Endothelial cell (in vitro differentiated cells): ENCODE measurements at places on chromosomes 5 and 9.

DNA sequence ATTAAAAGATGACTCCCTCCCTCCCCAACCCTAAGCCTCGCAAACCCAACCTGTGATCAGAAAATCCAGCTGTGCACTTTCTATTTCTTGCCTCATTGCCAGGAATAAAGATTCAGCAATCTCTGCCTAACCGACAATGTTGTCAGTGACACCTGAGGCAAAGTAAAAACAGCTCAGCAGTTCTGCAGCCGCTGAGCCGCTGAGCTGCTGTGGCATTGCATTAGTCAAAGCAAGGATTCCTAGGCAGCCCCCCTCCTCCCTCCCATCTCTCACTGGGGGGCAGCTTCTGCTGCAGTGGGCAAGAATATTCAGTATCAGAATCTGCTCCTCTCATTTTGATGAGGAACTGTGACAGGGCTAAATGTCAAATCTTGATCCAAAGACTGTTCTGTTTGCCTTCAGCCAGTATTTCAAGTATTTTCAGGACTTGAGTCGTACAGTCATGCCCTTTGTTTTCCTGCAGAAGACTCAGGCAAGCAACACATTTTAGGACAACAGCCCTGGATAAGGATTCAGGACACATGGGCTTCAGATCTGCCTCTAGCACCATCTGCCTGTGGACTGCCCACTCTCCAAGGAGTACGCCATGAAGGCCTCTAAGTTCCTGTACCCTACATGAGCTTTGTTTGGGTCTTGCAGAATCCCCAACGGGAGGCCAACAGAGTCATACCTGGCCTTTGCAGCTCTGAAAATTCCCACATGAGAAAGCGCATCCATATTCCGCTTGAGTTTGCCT, 41.1 kb upstream of the DAP start:
- no peak for DNase-seq

GRCh38 chr5:79133657-79134451, 22.2 kb downstream of the BHMT start:
- DNase-seq: peak; percentile 75

GRCh38 chr5:113081881-113082546, 105.4 kb downstream of the DCP2 start:
- DNase-seq: no peak

DNA sequence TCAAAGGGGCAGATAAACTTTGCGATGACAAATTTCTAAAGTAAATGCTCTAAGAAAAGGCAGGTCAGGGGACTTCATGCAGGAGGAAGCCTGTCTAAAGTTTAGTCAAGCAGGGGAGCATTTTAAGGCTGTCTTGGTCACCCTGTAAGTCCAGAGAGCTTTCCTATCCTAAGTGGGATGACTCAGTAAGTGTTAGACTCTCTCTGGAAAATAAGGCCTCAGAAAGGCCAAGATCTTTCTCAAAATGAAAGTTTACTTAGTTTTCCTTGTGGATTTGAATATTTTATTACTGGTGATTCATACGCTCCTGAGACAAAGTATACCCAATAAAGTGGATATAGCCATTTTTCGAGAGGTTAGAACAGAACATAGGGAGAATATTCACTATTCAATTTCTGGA, 806.9 kb upstream of the CDH9 start:
- DNase-seq: no peak

- DNase-seq: no peak
These were observed 53.8 kb upstream of the RAD23B start for GRCh38 chr9:107229241-107229741.

DNA sequence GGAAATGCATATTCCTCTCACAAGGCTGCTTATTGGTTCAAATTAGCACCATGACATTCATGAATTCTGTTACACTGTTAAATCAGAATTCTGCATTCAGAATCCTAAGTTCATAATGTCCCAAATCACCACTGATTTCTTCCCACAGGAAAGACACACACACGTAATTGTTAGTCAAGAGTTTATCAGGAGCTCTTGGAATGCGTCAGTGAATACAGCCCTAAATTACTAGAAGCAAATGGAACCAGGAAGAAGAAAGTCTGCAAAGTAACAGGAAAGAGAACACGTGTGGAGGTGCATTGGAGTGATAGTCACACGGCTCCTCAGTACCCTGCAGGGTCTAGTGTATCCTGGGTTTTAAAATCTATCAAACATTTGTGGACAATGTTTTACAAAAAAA, 110.2 kb downstream of the ANXA2R start:
- no peak for DNase-seq

DNA sequence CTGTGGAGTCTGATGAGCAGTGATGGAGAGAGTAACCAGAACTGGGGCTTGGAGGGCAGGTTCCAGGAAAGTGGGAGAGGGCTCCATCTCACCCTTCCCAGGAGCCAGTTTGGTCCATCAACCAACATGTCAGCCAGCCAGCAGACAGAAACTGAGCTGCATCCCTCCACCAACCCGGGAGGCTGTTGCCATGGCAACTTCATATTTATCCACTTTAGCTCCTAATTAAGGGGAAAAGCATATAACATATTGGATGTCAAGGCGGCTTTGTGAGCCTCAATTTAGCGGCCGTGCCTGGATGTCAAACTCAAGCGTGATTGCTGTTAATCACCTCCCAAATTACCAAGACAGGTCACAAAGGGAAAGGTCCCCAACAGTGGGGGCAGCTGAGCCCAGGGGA, 81.5 kb upstream of the ARAP3 start:
- DNase-seq: no peak

DNA sequence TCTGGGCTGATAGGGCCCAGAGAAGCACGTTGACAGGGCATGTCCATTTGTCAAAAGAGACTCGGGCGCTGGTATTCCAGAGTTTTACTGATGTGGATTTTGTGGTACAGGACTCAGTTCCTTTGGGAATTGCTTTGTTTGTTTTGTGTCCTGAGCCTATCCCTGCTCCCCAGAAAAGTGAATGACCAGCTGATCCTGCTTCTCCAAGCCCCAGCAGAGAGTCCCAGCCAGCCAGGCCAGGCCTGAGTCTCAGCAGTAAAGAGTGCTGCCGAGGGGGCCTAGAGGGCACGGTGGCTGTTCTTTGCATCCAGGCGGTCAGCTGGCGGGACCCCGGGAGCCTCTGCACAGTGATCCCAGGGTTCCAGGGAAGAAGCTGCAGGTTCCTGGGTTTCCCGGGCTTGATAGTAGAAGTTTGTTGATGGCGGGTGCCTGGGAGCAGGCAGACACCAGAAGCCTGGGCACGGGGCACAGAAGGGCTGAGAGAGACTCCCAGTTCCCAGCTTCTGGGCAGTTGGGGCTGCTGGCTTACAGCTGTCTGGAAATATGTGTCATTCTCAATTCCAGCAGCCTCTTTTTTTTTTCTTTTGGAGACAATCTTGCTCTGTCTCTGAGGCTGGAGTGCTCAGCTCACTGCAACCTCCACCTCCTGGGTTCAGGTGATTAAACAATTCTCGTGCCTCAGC, 8.7 kb downstream of the PRDM12 start:
- DNase-seq: no peak

DNA sequence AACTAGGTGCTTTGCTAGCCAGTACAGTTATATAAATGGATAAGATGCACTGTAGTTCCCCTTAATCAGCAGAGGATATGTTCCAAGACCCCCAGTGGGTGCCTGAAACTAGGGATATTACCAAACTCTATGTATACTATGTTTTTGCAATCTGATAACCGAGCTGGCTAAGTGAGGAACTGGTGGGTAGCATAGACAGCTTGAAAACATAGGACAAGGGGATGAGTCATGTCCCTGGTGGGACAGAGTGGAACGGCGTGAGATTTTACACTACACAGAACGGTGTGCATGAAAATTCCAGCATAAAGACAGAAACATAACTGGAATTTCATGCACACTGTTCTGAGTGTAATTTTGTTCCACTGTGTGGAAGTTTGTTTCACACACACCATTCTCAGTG, 86.9 kb downstream of the BASP1 start:
- no peak for DNase-seq

DNA sequence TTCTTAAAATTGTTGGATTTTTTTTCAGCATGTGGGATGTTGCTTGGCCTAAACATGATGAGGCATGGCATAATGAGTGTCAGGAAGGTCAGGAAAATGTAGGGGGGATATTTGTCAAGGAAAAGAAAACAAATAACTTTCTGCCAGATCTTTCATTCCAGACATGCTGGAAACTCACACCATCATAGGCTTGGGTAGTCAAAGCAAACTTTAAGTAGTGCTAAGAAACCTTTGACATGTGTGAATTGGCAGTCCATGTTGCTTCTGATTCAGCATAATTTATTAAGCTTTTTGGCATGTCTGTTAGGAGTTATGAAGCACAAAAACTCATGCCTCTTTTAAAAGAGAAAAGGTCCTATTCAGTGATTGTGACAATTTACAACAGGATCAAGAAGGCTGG, 61.3 kb upstream of the MTAP start:
- DNase-seq: no peak

GRCh38 chr5:91367908-91368648, 15.0 kb downstream of the ARRDC3 start:
- DNase-seq: no peak

DNA sequence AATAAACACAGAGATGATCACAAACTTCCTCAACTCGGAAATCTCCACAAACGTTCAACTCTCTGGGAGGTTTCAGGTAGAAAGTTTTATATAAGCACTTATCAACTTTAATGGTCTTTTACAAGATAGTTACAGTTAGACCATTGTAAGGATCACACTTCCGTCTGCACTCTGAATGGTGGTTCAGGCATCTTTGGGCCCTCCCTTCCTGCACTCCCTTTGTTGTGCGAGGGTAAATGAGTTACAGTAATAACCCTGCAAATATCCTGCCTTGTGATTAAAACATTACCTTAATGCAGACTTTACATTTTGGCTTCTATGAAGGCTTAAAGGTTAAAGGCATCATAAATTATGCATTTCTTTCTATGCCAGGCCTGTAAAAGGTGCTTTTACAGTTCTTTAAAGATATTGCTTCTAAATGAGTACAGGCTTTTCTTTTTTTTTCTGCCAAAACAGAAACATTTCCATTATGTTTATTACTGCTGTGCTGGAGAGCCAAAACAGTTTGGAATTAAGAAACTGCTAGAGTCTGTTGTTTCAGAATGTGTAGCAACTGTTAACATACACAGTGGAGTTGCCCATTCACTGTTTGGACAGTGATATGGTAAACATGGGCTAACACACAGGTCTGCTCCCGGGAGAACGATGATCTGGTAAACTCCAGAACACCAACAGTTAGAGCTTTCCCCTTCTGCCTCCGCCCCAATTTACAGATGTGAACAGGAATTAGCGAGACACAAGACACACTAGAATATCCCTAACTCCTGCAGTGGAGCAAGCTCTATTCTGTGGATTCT, 1.1 kb downstream of the PRUNE2 start:
- no peak for DNase-seq

GRCh38 chr5:173256800-173257199, 21.8 kb upstream of the NKX2-5 start:
- no peak for DNase-seq

- DNase-seq: no peak
These were observed 376 bp downstream of the GOLGA1 start for GRCh38 chr9:124940521-124940893.

GRCh38 chr5:146965761-146966659, 87.5 kb upstream of the PPP2R2B start:
- peak; percentile 69 for DNase-seq

DNA sequence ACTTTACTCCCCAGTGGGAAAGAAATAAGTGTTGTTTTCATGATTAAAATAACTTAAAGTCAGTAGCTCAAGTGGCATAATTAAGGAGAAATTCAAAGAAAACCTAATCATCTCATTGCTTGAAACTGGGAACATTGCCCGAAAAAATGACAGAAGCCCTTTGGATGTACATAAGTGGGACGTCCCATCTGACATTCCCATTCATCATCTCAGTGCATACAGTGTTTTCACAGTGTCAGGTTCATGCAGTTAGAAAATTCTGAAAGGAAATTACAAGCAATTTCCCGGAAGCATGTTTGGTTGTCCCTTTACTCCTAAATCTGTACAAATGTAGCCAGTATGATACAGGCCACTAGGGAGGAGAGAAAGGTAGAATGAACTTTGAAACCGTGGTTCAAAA, 95.6 kb downstream of the ADAMTS16 start:
- DNase-seq: no peak

GRCh38 chr5:109901628-109901981, 211.9 kb downstream of the MAN2A1 start:
- DNase-seq: no peak

DNA sequence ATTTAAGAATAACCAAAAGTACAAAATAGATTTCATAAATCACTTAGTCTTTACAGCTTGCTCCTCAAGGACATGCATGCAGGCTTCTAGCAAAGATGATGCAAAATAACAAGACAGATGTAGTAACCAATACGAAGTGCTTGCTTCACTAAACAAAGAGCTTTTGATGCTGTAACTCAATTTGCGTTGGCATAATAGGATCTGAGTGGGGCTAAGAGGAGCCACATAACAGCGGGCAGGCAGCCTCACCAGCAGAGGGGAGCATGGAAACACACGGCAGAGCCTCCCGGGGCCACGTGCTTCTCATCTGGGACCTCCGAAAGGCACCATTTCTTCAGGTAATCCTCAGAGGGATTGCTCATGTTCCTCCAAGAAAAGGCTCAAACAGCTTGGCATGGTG, 139.7 kb downstream of the C5orf15 start:
- no peak for DNase-seq

- DNase-seq: no peak
These were observed 160.8 kb upstream of the KLF4 start for GRCh38 chr9:107650321-107650720.

GRCh38 chr5:9447691-9448090, 98.2 kb downstream of the SEMA5A start:
- DNase-seq: no peak

DNA sequence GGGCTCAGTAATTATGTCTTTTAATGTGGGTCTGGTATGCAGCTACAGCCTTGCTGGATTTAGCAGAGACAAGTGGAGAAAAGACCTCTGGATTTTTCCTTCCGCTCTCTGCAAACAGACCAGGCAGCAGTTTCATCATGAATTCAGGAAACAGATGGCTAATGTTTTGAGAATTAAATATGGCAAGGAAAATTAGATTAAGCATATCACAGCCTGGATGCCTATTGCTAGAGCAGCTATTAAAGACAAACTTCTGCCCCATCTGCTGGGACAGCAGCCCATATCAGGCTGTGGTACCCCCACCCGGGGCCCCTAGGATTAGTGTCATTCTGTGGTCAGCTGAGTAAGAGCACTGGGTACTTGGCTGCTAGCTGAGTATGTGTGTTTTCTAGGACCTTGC, 6.2 kb downstream of the SKP2 start:
- no peak for DNase-seq
